ENCODE measurements at places on chromosomes 2 and 18. TPM values are rescaled to one million over a fixed set of nuclear protein-coding genes. Genes with fewer than 3 reads are reported as not detected.

OLA1 gene
- 267 TPM for polyA plus RNA-seq

APOB gene
- polyA plus RNA-seq = 0.08 TPM

GALNT3 gene
- polyA plus RNA-seq = 0.94 TPM

RAB6C gene
- polyA plus RNA-seq = not detected

NEB gene
- 1,921 TPM for polyA plus RNA-seq

- DNase-seq = no peak
Observed at GRCh38 chr2:200856806-200857205, 7.7 kb downstream of the CLK1 start.

DNA sequence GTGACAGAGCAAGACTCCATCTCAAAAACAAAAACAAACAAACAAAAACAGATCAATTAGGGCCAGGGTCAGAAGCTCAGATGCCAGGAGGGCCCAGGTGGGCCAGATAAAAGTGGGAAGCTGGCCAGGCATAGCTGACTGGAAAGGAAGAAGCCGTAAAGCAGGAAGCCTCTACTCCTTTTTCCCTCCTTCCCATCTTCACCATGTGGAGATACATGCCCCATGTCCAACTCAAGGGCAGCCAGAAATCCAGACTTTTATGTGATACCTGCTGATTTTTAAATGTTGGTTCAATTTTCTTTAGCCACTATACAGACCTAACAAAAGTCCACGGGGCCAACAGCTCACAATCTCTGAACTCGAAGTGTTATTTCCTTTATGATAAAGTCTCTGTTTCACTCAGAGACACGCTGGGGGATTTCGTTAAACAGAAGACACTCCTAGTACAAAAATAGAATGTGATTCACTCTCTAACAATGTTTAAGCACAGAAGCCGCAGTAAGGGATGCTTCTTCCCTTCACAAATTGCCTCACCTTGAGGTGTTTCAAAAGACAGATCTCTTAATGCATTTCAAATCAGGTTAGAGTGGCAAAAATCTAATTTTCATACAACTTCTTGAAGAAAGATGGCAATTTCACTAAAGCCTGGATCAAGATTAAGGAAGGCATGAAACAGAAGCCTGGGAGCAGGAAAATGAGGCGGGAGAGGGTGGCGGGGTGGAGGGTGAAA, 14.0 kb downstream of the TMEM247 start:
- no peak for DNase-seq

GRCh38 chr2:230225486-230225885, at the start of gene SP140:
TSS of gene SP140 (plus strand) at chr2:230225736. CDS start at chr2:230225845, 109 bp downstream.
- no peak for DNase-seq

DNA sequence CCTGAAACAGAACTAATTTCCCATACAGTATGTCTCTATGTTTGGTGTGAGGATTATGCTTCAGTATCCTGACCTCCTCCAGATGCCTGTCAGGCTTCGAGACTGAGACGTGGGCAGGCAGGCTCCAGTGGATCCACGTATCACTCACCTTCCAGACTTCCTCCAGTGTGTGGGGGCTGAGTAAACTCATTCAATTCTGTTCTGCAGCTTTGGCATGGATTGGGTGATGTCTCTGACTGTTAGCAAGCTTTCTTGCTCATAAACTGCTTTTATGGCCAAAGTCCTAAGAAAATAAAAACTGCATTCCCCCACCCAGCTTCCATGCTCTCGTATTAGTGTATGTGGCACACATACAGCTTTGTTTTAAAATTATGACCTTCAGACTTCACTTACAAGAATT, 53.6 kb downstream of the CCDC93 start:
- DNase-seq = no peak

DNA sequence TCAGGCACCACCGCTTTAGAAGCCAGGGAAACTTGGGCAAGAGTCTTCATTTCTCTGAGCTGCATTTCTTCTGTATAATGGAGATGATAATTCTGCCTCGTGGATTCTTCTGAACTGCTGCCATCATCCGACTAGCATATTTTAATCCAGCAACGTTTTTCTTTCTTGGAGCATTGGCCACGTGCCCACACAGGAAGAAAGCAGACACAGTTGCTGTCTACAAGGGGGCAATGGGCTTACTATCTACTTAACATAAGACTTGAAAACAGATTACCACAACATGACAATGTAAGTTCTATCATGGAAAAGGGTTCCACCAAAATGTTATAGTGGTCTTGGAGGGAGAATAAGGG, 176.5 kb downstream of the FAM210A start:
- no peak for DNase-seq

GRCh38 chr2:200308546-200309295, 2.2 kb downstream of the SPATS2L start:
- peak; percentile 44 for DNase-seq

- no peak for DNase-seq
Observed at GRCh38 chr2:16014041-16014787, 73.9 kb downstream of the MYCN start.

- no peak for DNase-seq
Observed at GRCh38 chr2:11757101-11757500, 10.7 kb downstream of the LPIN1 start.

GRCh38 chr2:121558329-121558728, 27.6 kb downstream of the RNU4ATAC start:
- DNase-seq = no peak

DNA sequence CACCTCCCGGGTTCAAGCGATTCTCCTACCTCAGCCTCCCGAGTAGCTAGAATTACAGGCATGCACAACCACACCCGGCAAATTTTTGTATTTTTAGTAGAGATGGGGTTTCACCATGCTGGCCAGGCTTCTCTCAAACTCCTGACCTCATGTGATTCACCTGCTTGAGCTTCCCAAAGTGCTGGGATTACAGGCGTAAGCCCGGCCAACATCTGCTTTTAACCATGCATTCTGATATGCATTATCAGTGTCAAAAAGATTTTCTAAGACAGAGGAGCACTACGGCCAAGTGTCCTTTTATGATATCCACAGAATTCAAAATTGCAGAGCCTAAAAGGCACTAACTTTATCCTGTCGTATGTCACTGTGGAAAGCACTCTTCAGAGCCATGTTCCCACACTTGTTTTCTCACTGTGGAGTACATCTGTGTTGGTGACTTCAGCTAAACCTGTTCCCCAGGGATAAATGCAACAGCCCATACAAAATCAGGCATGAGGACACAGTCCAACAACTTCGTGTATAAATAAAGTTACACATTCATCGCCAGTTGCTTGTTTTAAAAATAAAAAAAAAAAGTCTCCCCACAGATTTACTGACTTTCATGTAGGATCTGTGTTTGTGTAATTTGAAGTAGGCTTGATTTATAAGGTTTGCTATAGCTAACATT, 56.4 kb downstream of the STK25 start:
- no peak for DNase-seq

GRCh38 chr2:63765117-63765516, 76.6 kb upstream of the UGP2 start:
- no peak for DNase-seq

Measured in muscle of arm (tissue), 14 donors.